GM20000 (cell line): ENCODE measurements at places on chromosomes 16 and 17.

DNA sequence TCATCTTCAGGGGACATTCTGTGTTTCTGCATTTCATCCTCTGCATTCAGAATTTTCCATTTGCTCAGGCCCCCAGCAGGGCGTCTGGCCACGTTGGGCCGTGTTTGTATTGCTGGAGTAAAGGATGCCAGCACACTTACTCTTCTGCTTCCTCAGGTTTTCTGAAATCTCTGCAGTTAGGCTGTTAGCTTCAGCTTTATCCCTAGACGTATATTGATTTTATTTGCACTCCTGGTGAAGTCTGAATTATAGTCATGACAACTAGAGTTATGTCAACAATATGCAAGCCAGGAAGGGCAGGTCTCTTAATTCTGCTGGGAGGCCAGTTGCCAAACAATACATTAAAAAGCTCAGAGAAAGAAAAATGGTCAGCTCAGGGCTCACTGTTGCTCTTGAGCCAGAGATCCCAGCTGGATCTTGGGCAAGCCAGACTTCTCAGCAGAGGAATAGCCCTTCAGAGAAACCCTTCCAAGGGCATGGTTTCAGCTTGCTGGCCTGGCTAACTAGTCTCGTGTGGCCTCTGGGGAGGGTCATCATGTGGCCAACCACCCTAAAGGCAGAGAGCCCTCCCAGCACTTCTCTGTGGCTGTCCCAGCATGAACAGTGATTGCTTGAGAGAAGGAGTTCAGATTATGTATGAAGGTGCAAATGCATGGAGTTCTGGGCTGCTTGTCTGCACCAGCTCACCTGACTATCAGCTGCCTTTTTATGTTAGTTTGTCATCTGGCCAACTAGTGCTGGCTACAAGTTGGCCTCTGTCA lies 110.2 kb upstream of the CACNG5 start:
- no peak for DNase-seq

DNA sequence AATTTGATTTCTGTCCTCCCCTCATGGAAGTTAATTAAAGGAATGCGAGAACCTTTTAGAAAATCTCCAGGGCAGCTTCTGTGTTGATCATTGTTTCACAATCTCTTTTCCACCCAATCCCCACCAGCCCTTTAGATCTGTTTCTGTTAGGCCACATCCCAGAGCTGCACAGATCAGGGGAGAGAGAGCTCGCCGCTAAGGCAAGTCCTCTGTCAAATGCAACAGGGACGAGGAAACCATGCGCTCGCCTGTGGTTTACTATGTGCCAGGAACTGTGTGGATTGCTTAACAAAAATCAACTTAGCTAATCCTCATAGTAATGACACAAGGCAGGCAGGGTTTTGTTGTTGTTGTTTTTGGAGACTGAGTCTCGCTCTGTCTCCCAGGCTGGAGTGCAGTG lies 115.4 kb downstream of the SALL1 start:
- no peak for DNase-seq

- no peak for DNase-seq
Measured at GRCh38 chr17:3542410-3543088, 15.1 kb downstream of the TRPV3 start.

GRCh38 chr16:10541366-10541765 lies 39.0 kb downstream of the EMP2 start:
- DNase-seq, result no peak

GRCh38 chr17:17537311-17538099 lies 41.3 kb upstream of the RASD1 start:
- no peak for DNase-seq
